M059J (cell line): ENCODE measurements at places on chromosomes 2 and 18.

- no peak for DNase-seq
Measured at GRCh38 chr2:229037621-229038020, 233.5 kb downstream of the PID1 start.

DNA sequence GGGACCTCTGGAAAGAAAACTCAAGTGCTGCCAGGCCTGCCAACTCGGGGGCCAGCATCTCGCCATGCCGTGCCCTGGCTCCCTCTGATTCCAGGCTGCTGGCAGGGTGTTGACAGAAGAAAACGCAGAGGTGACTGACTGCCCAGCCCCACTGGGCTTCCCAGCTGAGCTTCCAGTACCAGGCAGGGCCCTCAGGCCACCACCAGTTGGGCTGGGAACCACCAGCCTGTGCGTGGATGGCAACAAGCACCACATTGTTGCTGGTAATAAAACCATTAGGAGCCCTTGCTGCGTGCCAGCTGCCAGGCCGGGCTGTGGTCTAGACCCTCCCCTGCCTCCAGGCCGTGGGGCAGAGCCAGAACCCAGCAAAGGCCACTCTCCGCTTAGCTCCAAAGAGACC is 9.2 kb downstream of the DNMT3A start:
- DNase-seq, result no peak

- no peak for DNase-seq
Measured at GRCh38 chr2:121368836-121369235, 83.8 kb upstream of the TFCP2L1 start.

GRCh38 chr18:63067939-63068338 is 251.6 kb downstream of the BCL2 start:
- peak; percentile 57 for DNase-seq

GRCh38 chr2:47205576-47206141 is 50.6 kb upstream of the STPG4 start:
- DNase-seq, result no peak

- DNase-seq, result no peak
Measured at GRCh38 chr2:170670651-170671050, 44.5 kb upstream of the SP5 start.

GRCh38 chr2:108409768-108410167 is 32.0 kb downstream of the SULT1C4 start:
- DNase-seq, result peak; percentile 67

- no peak for DNase-seq
Measured at GRCh38 chr2:173997753-173998152, 32.6 kb upstream of the SP3 start.

GRCh38 chr2:223221139-223221835 is 169.3 kb downstream of the KCNE4 start:
- DNase-seq, result no peak

DNA sequence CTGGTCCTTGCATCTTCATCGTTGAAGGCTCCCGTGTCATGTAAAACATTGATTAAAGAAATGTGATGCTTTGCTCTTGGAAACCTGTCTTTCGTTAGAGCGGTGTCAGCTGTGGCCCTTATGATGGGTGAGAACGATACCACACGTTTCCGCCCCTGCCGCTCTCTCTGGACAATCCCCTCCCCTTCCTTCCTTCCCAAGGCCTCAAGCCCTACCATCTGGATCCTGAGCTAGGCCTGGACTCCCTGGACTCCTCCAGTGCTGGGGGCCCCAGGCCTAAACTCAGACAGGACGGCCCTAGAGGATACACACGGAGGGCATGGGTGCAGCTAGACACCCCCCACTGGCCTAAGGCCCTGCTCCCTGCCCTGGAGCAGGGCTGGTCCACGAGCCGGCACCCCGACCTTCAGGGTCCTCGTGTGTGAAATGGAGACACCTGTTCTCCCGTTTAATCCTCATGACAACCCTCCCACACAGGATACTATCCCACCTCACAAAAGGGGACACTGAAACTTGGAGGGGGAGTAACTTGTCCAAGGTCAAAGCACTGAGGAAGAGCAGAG is 13.2 kb downstream of the BIN1 start:
- DNase-seq, result no peak

DNA sequence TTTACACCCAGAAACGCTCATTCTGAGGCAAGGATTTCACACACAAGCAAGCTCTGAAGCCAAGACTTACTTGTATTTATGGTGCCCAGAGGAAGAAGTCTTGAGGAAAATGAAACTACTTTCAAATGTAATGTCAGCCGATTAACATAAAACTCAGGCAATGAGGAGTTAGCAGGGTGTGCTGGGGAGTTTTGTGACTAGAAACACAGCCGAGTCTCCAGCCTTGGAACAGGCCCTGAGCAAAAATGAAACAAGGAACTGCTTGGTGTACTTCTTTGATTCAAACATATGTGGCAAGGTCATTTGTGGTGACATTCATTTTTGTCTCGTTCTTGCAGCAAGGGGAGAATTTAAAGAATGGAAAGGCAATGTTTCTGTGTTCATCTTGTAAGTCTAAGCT is 4.5 kb downstream of the DYTN start:
- no peak for DNase-seq

DNA sequence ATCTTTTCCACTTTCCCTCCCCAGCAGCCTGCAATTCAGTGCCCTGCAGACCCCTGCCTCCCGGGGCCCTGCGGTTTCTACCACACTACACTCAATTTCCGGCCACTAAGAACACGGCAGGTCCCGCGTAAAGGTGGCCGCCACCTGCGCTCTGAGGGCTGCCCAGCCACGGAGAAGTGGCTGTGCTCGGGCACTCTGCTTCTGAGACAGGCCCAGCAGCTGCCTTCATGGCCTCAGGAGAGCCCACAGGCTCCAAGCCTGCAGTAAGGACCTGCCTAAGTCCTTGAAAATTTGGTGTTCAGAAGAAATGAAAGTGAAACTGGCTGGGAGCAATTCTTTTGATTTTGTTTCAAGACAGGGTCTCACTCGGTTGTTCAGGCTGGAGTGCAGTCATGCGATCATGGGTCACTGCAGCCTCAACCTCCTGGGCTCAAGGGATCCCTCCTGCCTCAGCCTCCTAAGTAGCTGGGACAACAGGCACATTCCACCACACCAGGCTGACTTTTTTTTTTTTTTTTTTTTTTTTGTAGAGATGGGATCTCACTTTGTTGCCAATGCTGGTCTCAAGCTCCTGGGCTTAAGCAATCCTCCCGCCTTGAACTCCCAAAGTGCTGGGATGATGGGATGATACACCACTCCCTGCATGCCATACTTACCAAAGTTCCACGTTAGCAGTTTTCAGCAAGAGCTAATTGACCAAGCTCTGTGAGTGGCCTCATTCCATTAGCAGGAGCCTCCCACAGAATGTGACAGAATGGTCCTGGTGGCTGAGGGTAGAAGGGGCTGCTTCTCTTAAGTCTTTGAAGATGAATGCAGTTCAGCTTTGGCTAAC is 14.6 kb upstream of the ALPP start:
- peak; percentile 31 for DNase-seq

GRCh38 chr2:20668871-20669475 is 2.0 kb downstream of the GDF7 start:
- no peak for DNase-seq

GRCh38 chr2:50635824-50636223 is 396.1 kb downstream of the NRXN1 start:
- DNase-seq, result no peak

GRCh38 chr18:50973367-50974126 is 5.7 kb downstream of the ELAC1 start:
- peak; percentile 57 for DNase-seq

GRCh38 chr2:33412920-33413319 is 63.5 kb upstream of the RASGRP3 start:
- DNase-seq, result peak; percentile 70

DNA sequence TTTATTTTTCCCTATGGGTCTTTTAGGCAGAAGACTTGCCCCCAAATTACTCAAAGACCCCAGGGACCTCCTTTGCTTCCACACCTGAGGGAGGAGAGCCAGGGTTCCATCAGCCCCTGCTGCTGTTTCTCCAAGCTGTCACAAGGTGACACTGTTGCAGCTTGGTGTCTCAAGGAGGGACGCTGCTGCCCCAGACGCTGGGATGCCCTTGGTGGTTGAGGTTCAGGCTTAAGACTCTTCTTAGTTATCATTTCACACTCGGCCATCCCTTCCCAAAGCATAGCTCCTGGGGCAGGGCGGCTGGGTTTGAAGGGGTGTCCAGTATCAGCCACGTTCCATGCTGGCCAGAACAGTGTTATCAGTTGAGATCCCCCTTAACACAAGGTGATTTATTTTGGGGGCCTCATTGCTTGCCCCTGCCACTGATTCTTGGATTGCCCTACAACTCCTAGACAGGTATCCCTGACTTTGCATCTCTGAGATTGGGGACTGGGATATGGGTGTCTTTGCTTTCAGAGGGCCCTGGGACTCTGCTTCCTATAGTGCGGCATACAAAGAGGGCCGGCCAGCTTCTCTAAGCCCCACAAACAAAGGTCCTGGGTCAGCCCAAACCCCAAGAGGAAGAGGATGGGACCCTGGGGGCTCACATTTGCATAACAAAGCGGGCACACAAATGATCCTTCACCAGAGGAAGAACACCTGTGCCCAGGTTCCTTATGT is 22.7 kb downstream of the GPR55 start:
- peak; percentile 67 for DNase-seq

DNA sequence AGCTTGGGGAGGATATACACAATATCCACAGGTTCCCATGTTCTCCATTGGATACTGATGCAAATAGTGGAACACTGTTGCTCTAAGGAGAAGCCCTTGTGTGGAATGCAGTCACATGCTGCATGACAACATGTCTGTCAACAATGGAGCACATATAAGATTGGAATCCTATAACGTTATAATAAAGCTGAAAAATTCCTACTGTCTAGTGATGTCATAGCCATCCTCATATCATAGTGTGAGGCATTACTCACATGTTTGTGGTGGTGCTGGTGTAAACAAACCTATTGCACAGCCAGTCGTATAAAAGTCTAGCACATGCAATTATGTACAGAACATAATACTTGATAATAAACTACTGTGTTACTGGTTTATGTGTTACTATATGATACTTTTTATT is 394.7 kb downstream of the FBXO15 start:
- peak; percentile 23 for DNase-seq

DNA sequence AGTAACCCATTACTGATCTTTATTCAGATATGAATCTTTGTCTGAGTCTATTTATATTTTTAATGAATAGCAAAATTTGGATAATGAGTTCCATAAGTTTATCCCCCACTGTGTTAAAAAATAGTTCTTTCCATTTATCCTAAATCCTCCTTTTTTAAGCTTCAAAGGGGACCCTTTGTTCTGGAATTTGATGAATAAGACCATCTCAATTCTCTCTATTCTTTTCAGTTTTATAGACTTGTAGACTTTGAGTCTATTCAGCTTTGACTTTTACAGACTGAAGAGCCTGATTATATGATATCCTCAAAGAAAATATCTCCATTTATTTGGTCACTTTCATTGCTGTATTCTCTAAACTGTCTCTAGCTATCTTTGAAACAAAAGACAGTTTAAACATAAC is 2146.1 kb upstream of the CELF4 start:
- DNase-seq, result no peak

DNA sequence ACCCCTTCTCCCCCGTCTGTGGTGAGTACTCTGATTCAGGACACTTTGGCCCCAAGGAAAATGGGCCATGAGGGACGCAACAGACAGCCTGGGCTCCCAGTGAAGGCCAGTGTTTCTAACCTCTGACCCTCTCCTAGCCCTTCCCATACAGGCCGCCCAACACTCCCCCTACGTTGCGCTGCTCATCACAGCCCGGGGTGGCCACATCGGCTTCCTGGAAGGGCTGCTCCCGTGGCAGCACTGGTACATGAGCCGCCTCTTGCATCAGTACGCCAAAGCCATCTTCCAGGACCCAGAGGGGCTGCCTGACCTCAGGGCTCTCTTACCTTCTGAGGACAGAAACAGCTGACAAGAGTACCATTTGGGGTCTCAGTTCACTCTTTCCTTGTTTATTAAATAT is 4.0 kb downstream of the PREB start:
- DNase-seq, result no peak

- DNase-seq, result no peak
Measured at GRCh38 chr2:47061944-47062678, 93.0 kb downstream of the STPG4 start.

GRCh38 chr2:97708608-97709007 is 4.8 kb upstream of the ZAP70 start:
- no peak for DNase-seq

DNA sequence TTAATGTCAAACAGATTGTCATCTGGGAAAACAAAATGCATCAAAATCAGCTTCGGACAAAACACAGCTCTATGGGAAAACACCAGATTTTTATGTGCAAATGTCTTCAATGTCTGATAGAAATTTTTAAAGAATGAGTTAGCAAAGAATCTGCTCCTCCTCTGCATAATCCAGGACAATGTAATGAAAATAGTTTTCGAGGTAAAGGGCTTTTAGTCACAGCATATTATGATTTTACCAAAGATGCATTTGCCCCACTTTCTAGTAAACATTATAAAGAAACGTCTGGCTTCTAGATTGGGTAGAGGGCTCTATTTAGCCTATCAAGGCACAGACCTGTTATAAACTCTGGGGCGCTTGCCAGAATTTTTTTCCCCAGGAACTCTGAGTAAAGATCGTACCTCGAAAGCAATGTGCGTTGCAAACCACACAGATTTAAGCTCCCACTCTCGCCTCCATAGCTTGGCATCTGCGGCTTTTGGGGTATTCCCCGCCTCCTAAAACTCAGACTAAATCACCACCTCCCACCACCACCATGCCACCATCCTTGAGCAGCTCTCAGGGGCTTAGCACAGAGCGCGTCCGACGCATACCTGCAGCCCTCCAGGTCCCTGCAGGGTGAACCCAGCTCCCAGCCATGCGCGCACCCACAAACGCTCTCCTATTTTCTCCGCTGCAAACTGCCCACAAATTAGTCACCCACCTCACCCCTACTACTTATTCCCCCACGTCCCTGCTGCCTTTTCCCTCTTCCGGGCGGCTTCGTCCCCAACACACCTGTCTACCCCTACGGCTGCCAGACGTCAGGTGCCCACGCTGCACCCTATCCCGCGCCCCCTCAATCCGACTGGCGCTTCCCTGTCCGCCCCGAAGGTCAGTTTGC is 829 bp downstream of the ACVR1C start:
- peak; percentile 40 for DNase-seq

DNA sequence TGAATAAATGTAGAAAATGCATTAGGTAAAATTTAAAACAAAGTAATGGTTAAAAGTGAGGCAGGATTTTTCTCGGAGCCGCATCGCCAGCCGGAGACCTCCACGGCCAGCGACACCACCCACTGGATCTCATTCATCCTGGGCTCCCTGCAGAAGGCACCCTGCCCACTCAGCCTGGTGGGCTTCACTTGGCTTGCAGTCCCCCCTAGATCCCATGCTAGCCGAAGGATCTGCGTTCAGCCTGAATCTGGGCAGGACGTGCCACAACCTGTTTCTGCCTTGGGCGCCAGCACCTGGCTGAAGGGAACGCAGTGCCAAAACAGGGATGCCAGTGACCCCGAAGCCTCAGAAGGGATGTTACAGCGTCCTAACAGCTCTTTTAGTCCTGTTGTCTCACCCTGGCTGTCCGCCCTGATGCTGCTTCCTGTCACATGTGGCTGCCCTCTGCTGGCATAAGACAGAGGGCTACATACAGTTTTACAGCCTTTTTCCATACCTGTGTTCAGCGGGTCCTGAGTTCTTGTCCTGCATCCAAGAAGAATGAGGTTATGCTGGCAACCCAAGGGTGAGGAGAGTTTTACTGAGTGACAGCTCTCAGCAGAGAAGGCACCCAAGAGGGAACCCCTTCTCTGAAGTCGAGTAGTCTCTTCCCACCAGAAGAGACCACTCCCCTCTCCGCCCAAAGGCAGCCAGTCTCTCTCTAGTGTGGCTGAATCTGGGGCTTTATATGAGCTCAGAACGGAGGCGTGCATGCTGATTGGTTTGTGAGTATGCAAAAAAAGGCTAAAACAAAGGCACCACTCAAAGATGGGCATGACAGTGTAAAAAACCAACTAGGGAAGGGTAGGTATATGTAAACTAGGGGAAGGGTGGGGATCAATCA is 173.1 kb upstream of the GYPC start:
- peak; percentile 23 for DNase-seq

- DNase-seq, result no peak
Measured at GRCh38 chr2:206478340-206478739, 35.0 kb downstream of the ADAM23 start.
